ENCODE measurements at places on chromosomes 12 and 14.
A peak's percentile ranks its signal among the peaks of the same experiment; 100 is the strongest.

GRCh38 chr12:130956009-130956408, 2.3 kb downstream of the ADGRD1 start:
- no peak for DNase-seq

- DNase-seq: no peak
Measured at GRCh38 chr14:72634691-72635616, 258.9 kb downstream of the DPF3 start.

GRCh38 chr12:27979145-27979544, 6.6 kb upstream of the PTHLH start:
- DNase-seq: no peak

DNA sequence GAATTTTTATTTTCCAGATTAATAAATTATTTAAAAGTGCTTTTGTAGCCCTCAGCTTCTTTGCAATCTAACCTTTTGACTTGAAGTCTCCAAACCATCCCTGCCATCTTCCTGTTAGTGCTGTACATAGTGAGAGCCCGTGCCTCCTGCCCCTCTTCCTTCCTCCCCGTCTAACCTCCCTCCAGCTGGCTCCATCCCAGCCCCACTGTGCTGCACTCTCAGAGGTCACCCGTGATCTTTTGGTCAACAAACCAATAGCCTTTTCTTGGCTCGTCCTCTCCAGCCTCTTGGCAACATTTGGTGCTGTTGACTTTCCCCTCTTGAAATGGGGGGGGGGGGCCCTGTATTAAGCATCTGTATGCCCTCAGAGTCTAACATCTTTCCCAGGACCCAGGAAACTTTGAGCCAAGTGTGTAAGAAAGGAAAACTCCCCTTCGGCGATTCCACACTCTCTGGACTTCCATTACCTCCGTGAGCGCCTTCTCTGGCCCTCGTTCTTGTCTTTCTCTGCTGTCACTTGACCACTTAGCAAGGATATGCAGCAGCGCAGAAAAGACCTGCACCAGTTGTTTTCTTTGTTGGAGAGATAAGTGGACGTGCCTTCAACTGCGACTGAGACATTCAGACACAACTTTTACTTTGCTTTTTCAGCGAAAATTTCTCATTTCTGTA, 44.1 kb downstream of the FBXW8 start:
- no peak for DNase-seq

DNA sequence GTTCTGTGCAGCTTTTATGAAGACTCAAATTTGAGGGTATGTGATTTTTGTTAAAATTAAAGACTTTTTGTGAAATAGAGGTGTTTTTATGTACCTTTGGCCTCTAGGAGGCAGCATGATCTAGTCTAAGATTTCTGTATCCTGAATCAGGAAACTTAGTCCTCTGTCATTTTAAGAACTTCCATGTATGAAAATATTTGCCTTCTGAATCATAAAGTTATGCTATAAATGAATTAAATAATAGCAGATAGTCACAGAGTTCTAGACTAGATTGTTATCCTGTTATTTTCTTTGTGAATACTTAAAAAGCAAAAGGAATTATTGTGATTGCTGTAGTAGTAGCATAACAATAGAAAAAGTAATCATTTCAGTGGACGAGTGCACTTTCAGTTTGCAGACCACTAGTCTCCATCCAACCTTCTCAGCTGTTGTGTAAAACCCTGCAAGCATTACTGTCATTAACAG, 56.3 kb downstream of the FGD4 start:
- no peak for DNase-seq

GRCh38 chr12:94078138-94078723, 70.1 kb upstream of the PLXNC1 start:
- no peak for DNase-seq

DNA sequence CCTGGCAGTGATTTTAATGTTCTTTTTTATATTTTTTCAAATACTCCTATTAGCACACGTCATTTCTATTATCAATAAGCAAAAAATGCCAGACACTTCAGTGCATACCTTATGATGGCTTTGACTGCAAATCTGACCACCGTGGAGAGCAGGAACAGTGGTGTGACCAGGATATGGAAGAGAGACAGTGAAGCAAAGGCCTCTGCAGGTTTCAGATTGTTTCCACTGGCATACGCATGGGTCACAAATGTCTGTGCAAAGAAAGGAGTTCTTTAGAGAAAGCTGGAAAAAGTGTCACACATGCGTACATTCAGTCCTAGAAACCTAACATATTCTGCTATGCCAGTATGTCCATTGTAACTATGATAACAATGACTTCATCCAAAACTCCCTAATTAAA, 47.3 kb downstream of the ABCC9 start:
- DNase-seq: no peak

DNA sequence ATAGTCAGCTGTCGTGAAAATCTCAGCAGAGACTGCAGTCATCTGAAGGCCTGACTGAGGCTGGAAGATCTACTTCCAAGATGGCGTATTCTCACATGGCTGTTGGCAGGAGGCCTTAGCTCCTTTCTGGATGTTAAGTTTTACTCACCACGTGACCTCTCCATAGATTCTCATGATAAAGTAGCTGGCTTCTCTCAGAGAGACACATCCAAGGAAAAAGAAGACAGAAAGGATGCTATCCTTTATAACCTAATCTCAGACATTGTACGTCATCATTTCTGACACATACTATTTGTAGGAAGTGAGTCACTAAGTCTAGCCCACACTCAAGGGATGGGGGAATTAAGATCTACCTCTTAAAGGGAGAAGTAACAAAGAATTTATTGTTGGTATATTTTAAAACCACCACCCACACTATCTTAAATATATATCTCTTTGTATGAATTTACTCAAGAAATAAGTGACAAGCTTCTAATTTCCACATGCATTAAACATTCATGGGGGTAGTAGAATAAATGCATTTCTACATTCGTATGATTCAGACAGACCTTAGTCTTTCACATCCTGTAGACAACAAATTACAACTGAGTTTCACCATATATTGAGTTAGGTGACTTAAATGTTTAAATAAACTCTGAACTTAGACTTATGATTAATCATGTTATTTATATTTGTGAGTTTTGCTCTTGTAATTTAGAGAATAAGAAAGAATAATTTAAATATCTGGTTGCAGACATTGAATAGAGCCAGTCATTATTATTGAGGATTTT, 411.0 kb downstream of the LRIG3 start:
- DNase-seq: no peak

GRCh38 chr12:106897981-106898901, 57.5 kb upstream of the TMEM263 start:
- no peak for DNase-seq

GRCh38 chr14:69460093-69460701, 24.3 kb upstream of the PLEKHD1 start:
- no peak for DNase-seq

- DNase-seq: no peak
Measured at GRCh38 chr12:98618952-98619351, 25.5 kb downstream of the SLC25A3 start.

GRCh38 chr14:42112108-42112507, 505.4 kb downstream of the LRFN5 start:
- no peak for DNase-seq

DNA sequence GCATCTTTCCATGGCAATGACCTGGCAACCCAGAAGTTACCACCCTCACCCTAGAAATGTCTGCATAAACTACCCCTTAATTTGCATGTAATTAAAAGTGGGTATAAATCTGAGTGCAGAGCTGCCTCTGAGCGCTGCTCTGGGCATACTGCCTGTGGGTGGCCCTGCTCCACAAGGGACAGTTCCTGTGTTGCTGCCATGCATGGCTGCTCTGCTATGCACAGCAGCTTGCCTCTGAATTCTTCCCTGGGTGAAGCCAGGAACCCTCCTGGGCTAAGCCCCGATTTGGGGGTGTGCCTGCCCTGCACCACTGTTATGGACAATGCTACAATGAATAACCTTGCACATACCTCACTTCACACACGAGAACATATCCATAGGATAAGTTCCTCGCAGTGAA, 35.7 kb upstream of the GPR132 start:
- DNase-seq: no peak

DNA sequence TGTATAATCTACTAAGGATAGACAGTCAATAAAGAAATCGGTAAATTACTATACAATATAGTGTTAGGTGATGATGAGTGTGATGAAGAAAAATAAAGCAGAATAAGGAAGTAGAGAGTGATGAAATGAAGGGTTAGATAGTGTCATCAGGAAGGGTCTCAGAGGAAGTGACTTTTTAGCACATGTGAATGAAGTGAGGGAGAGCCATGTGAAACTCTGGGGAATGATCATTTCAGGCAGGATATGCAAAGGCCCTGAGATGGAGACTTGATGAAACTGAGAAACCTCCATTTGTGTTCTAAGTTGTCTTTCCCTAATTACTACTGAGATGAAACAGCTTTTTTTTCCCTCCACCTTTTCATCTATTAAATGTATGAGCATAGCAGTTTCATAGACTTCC, 19.4 kb upstream of the GNPTAB start:
- DNase-seq: no peak

DNA sequence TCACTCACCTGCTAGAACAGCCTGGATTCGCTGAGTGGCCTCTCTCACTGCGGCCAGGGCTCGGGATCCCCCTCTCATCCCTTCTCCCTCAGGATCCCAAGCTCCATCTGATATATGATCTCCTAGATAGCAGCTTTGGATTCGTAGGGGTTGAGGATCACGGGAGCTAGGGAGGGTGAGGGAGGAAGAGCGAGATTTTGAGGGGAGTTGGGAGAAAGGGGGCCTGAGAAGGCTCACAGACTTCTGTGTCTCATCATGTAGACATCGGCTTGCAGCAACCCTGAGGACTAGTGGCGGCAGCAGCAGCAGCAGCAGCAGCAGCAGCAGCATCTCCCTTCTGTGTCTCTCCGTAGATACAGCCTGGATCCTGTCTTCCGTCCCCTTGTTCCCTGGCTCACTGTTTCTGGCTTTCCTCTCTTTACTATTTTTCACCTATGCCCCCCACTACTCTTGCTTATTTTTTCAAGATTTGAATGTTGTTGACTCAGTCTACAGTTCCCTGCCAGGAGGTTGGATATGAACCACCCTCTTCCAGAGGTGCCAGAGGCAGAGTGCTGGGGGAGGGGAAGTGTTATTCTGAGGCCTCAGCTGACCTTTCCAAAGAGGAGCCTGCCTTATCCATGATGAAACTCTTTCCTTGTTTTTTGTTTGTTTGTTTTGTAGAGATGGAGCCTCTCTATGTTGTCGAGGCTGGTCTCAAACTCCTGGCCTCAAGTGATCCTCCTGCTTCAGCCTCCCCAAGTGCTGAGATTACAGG, at the start of gene CIROP:
Gene CIROP (minus strand): TSS at position 399 of the 757 bp plus-strand sequence. CDS start 69 bp downstream, at position 330.
- no peak for DNase-seq

DNA sequence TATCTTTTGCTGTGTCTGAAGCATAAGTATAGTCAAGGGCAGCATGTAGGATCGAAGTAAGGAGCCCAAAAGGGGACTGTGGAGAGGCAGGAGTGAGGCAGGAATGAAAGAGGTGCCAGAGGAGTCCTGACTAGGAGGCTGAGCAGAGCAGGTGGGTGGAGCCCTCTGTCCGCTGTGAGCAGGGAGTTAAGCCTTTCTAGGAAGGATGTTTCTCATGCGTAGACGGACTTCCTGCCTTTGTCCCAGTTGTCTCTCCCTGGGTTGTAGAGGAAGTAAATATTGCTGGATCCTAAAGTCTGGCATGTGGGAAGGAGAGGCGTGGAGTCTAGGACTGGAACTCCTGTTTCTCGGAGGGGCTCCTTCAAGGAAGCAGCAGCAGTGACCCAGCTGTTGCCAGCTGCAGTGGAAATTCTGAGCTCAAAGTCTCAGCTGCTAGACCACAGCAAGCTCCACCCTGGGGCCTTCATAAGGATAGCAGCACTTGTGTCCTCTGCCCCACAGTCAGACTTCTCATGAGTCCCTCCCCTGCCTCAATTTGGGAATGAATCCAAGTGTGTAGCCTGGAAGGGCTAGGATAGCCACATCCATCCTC, 44.0 kb downstream of the RBMS2 start:
- no peak for DNase-seq

DNA sequence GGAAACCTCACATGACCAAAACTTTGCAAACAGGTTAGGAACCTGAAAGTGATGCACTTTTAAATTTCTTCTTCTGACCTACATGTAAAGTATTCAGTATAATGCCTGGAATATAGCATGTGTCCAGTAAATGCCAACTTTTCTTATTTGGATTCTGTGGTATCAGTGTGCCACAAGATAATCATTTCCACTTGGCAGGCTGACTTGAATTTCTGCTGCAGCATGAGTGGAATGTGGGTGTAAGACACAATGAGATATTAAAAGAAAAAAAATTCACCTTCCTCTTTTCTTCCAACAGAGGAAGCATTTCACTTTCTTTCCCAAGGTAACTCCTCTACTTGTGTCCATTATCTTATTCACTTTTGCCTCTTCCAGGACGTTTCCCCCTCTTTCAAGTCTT, 141.9 kb upstream of the PRKD1 start:
- no peak for DNase-seq

DNA sequence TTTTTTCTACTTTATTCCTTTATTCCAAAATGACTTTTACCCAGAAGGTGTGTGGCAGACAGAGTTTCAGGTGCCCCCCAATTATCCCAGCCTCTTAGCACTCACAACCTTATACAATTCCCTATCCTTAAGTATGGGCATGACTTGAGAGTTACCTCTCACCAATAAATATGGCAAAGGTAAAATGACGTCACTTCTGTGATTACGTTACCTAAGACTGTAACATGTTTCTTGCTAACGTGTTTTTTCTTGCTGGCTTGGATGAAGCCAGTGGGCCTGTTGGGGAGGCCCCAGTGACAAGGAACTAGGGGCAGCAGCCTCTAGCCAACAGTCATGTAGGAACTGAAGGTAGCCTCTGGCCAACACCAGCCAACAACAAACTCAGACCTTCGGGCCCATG, 13.3 kb upstream of the TUNAR start:
- DNase-seq: no peak

DNA sequence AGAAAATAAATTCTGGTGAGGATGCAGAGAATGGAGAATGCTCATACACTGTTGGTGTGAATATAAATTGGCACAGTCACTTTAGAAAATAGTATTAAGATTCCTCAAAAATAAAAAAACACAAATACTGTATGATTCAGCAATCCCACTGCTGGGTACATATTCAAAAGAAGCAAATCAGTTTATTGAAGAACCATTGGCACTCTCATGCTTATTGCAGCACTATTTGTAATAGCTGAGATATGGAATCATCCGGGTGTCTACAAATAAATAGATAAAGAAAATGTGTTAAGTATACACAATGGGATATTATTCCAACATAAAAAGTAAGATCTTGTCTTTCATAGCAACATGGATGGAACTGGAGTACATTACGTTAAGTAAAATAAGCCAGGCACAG, 579.4 kb upstream of the SEL1L start:
- no peak for DNase-seq

- peak; percentile 43 for DNase-seq
Measured at GRCh38 chr12:112013601-112014402, 576 bp downstream of the ERP29 start.

- DNase-seq: no peak
Measured at GRCh38 chr12:28611449-28611848, 421.2 kb downstream of the CCDC91 start.

DNA sequence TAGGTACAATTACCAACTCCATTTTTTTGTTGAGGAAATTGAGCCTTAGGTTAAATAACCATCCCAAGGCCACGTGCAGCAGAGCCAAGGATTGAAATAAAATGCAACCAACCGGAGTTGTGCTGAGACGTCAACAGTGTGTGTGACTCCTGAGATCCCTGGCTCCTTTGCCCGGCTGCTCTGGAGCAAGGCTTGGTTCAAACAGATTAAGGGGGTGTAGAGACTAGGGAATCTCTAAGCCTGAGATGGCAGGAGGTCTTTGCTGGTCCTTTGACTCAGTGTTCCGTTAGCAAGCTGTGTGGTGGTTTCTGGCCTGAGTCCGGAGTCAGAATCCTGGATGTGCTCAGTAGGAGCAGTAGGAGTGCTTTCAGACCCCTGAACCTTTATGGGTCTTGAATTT, 1.4 kb upstream of the SLC8A3 start:
- no peak for DNase-seq

Data from central memory CD8-positive, alpha-beta T cell (primary cell).